ENCODE measurements at places on chromosomes 12 and 14.

GRCh38 chr12:104578453-104578852 is 121.7 kb downstream of the CHST11 start:
- no peaks in the 10 kb centered on the region for H3K4me1 ChIP-seq
- H3K27me3 ChIP-seq: no peaks in the 10 kb centered on the region
- H3K27ac ChIP-seq: no peak overlapping the region

GRCh38 chr12:127629066-127629820 is 637.7 kb upstream of the TMEM132C start:
- no peak overlapping the region for H3K27ac ChIP-seq
- peaks cover 3% of the 10 kb centered on the region for H3K27me3 ChIP-seq
- no peaks in the 10 kb centered on the region for H3K4me1 ChIP-seq
- no peaks in the 10 kb centered on the region for H3K36me3 ChIP-seq
- H3K4me3 ChIP-seq: no peak overlapping the region
- no peak for DNase-seq

- H3K27ac ChIP-seq: no peak overlapping the region
- no peaks in the 10 kb centered on the region for H3K36me3 ChIP-seq
- no peaks in the 10 kb centered on the region for H3K4me1 ChIP-seq
- no peak overlapping the region for H3K4me3 ChIP-seq
- no peaks in the 10 kb centered on the region for H3K27me3 ChIP-seq
- DNase-seq: no peak
Measured at GRCh38 chr12:101110866-101111265, 99.2 kb downstream of the SLC5A8 start.

- peaks cover 7% of the 10 kb centered on the region for H3K4me1 ChIP-seq
- no peaks in the 10 kb centered on the region for H3K36me3 ChIP-seq
- H3K27ac ChIP-seq: peak overlapping the region; percentile 15
- H3K4me3 ChIP-seq: no peak overlapping the region
Measured at GRCh38 chr14:100078997-100079725, 13.9 kb downstream of the EVL start.

DNA sequence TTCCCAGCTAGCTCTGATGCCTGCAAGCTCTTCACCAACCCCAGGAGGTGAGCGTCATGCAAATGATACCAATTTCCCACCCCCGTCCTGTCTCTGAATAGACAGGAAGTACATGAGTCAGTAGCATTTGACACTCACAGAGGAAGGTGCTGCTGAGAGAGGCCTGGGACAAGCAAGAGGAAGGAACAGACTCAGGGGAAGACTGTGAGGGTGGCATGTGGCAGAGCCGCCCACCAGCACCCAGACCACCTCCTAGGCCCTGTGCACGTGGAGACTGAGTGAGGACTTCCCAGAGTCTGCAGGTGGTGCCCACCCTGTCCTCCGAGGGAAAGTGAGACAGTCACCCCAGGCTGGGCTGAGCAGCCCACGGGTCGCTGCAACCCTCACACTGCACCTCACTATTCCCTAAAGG is 199.5 kb upstream of the SFSWAP start:
- DNase-seq: no peak
- no peaks in the 10 kb centered on the region for H3K36me3 ChIP-seq
- peaks cover 3% of the 10 kb centered on the region for H3K27me3 ChIP-seq

DNA sequence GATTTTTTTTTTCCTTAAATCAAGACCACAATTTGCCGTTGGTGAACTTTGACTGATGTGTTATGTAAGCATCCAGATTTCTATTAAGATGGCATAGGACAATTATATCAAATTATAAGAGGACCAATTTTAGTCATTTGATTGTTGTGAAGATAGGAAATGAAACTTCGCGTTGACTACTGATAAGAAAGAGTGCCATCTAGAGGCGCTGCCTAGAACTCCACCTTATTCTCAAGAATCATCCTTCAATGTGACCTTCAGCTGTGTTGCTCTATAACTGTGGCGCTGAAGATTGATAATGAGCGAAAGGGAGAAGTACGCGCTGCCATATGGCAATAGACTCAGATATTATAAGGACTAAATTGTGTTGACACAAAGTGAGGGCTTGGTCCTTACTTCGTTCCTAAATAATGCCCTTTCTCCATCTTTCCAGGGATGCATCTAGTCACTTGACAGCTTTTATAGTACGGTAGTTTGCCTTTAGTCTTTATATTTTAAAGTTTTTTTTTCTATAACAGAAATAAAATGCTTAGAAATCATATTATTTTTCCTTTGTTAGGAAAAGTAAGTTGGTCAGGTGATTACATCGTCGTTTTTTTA is 350.8 kb upstream of the STXBP6 start:
- no peaks in the 10 kb centered on the region for H3K4me1 ChIP-seq
- DNase-seq: no peak
- H3K27ac ChIP-seq: no peak overlapping the region
